ENCODE measurements at places on chromosomes 3 and 15.

DNA sequence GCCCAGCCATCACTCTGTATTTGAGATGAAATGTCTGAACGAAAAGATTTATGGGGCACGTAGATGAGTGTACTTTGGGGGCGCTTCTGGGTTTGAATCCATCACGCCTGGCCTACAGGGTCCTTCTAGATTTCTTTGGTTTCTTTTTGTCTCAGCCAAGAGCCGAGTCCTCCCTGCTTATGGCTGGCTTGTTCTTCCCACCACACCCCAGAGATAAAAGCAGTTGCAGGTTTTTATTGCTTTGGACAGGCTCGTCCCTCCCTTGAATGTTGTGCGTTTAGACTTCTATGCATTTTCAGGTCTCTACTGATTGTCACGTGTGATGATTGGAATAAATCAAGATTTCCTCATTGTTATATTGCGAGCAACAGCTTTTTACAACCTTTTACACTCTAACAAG lies 104.8 kb upstream of the CHRNA7 start:
- no peak for ATAC-seq

GRCh38 chr3:101146946-101147345 lies 153.7 kb upstream of the ABI3BP start:
- peak; percentile 24 for ATAC-seq

- ATAC-seq: no peak
These were observed 83.6 kb upstream of the GSK3B start for GRCh38 chr3:120177707-120178306.

DNA sequence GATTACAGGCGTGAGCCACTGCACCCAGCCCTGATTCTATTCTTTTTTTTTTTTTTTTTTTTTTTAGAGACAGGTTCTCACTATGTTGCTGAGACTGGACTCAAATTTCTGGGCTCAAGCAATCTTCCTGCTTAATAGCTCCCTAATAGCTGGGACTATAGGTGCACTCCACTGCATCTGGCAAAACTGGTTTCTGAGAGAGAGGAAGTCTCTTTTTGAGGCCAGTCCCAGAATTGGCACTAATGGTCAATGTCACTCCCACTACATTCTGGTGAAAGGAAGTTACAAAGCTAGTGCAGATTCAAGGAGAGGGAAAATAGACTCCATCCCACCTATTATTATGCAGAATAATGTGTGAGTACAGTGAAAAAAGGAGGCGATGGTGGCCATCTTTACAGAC lies 5.8 kb upstream of the TGFBR2 start:
- ATAC-seq: no peak

DNA sequence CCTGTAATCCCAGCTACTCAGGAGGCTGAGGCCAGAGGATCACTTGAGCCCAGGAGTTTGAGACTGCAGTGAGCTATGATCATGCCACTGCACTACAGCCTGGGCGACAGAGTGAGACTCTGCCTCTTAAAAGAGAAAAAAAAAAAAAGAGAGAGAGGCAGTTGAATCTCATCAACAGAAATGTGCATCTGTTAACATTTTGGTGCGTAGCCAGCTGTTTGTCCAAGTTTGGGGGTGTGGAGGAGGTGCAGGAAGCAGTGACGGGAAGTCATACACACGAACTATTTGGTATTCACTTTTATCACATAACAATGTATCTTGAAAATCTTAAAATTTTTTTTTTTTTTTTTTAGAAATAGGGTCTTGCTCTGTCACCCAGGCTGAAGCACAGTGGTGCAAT lies 18.2 kb upstream of the CEMIP start:
- no peak for ATAC-seq

DNA sequence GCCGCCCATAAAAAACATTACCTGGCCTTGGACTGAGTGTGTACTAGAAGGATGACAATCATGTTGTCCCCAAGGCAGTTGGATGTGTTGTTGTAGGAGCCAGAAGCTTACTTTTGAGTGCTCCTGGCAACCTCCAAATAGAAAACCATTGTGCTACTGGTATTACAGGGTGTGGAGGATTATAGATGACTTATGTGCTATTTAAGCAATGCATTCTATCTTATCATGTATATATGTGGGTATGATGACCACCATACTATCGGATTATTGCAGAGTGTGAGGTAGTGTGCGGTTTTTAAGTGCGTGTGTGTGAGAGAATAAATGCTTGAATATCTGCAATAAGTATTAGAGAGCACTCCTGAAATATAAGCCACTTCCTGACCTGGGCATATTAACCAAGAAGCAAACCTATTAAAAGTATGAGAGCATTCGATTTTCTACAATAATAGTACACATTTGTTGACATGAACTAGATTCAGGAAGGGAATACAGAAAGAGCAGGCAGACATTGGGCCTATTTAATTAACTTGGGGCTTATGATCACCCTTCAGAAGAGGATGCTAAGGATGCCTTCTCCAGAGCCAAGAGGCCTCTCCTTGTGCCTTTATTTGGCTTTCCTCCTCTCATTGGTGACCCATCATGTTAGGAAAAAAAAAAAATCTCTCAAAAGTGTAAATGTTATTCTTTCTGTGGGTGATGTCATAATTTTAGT lies 11.7 kb upstream of the MBNL1 start:
- no peak for ATAC-seq

DNA sequence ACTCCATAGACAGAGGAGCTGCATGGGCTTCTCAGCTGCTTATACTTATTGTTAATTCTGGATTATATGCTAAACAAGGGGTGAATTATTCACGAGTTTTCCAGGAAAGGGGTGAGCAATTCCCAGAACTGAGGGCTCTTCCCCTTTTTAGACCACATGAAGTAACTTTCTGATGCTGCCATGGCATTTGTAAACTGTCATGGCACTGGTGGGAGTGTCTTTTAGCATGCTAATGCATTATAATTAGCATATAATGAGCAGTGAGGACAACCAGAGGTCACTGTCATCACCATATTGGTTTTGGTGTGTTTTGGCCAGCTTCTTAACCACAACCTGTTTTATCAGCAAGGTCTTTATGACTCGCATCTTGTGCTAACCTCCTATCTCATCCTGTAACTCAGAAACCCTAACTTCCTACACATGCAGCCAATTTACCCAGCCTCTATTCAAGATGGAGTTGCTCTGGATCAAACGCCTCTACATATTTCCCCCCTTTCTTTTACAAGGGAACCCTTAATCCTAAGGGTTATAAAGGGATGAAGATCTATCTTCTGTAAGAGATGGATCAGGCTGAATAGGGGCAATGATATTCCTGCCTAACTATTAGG lies 12.1 kb upstream of the DMXL2 start:
- peak; percentile 90 for ATAC-seq

GRCh38 chr3:46700772-46701171 lies 420 bp upstream of the TMIE start:
- ATAC-seq: peak; percentile 79

GRCh38 chr3:8001307-8001706 lies 500.3 kb upstream of the LMCD1 start:
- ATAC-seq: no peak

- peak; percentile 64 for ATAC-seq
These were observed 18.0 kb downstream of the SPICE1 start for GRCh38 chr3:113496924-113497323.

GRCh38 chr15:67303490-67304363 lies 49.1 kb downstream of the IQCH start:
- no peak for ATAC-seq

DNA sequence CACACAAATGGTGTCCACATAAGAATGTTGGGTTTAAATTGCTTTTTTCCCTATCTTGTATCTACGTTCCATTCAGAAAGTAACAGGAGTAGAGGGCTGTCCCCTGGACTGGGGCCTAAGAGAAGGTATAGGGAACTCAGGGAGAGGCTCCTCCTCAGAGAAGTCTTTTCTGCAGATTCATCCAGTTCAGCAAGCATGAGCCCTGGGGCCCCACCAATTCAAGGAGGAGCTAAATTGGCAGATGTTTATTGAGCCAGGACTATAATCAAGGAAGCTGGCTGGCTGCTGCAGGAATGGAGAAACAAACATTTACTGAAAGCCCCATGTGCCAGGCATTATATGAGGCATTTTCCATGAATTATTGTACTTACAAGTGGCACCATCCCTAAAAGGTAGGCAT lies 22.1 kb upstream of the LARS2 start:
- ATAC-seq: peak; percentile 93

DNA sequence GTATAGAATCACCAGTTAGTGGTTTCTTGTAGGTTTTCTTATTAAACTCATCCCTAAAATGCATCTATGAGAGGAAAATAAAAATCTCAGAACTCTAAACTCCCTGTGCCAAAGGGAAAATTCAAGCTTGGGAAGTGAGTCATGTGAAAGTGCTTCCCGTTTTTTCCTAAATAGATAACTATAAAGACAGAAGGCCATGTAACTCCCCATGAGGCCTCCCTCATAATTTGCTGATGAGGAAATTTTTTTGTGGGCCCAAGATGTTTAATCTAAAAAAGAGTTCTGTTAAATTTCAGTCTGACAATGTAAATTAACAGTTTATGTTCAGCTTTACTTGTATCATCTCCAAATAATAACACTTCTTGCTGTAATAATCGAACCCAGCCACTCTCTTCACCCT lies 1273.9 kb downstream of the OTOL1 start:
- ATAC-seq: no peak

DNA sequence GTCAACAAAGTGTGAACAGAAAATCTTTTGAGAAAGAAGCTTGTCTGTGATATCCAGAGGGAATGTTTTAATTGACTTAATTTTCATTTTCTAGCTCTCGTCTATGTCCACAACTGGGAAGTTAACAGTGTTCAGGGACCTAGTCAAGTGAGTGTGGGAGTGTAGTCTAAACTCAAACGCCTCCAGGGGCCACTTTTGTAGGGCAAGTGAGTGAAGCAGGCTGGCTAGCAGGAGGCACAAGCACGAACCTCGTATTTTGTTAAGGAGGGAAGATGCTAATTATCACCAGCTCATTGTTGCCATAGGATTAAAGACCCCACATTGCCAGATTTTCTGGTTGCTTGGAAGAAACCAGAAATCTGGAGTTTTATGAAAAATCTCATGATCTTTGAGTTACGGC lies 135.8 kb downstream of the CPNE4 start:
- ATAC-seq: no peak

DNA sequence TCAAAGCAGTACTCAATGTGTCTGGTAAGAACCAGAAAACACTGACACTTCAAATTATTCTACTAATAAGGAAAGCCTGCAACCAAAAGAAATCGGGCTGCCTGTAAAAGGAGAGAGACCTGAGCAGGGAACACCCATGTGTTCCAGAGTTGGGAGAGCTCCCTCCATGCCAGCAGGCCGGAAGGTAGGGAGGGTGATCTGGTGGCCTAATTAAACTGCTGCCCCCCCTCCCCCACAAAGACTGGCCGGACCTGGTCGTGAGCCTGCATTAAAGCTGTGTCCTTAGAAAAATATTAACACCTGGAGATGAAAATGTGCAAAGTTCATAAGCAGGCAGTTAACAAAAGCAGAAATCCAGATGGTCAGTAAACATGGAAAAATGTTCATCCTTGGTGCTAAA lies 170.6 kb upstream of the BHLHE40 start:
- no peak for ATAC-seq

DNA sequence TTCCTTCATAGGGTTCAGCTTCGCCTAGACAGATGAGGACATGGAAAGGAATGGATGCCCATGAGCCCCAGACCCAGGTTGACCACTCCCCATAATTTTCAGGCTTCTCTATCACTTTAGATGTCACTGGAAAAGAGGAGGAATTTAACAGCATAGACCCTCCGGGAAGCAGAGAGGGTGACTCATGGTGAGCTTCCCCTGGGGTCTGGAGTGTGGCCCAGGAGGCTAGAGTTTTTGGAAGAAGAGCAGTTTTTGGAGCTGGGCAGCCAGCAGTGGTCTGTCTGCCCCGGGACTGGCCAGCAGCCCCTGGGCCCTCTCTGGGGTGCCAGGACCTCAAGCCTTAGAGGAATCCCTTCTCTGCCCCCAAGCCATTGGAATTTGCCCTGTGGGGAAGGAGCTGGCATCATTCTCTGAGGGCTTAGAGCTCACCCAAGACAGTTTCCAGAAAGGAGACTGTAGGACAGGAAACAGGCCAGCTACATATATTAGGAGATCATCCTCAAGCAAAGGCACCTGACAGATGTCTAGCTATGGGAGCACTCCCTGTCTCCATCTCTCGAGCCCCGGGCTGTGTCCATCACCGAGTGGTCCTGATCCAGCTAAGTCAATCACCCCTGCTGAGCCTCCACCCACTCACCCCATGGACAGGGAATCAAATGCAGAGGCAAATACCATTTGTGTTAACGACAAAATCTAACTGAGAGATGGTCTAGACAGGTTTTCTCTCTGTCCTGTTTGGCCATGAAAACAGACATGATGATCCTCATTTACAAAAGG lies 67.3 kb downstream of the MEGF11 start:
- no peak for ATAC-seq

- ATAC-seq: no peak
These were observed 732.4 kb upstream of the DPPA4 start for GRCh38 chr3:110069761-110070160.

GRCh38 chr3:187571701-187572100 lies 98.5 kb downstream of the SST start:
- ATAC-seq: no peak

- no peak for ATAC-seq
These were observed 128.0 kb upstream of the TPM1 start for GRCh38 chr15:62914461-62915079.

GRCh38 chr3:149744151-149744550 lies 8.1 kb downstream of the COMMD2 start:
- no peak for ATAC-seq

DNA sequence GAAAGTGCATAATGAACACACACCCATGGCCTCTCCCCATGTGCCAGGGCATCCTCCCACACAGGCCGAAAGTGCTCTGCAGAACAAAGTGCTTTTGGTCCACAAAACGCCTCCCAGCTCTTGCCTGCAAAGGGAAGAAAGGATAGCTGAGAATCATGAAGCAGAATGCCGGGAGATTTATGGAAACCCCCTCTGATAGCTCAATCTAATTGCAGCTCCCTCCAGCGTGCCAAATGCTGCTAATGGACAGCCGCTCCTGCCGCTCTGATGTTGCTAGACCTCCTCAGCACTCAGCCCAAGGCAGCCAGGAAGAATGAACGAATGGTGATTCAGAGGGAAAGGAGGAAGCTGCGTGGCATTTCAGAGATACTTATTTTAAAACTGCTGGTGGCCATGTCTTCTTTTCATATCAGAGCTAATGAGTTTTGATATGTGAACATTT lies 145.3 kb downstream of the TJP1 start:
- ATAC-seq: peak; percentile 61

GRCh38 chr15:101463270-101463669 lies 26.2 kb downstream of the PCSK6 start:
- no peak for ATAC-seq

DNA sequence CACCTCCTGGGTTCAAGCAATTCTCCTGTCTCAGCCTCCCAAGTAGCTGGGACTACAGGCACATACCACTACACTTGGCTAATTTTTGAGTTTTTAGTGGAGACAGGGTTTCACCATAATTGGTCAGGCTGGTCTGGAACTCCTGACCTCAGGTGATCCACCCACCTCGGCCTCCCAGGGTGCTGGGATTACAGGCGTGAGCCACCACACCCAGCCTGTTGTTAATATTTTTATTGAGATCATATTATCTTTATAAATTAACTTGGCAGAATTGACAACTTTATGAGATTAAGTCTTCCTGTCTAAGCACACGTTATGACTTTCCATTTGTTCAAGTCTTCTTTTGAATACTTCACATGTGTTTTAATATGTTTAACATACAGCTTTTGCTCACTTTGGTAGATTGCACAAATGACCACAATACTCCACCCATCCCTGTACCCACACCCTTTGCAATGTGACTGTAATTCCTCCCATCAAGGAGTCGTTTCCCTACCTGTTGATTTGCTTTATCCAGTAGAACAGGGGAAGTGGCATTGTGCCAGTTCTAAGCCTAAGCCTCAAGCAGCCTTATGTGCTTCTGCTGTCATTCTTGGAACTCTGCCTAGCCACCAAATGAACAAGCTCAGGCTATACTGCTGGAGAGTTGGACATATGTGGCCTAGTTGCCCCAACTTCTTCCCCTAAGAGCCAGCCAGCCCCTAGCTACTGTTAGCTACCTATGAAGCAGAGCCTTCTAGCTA lies 8.2 kb downstream of the XYLB start:
- no peak for ATAC-seq
